ENCODE measurements at places on chromosomes 2 and 18. TPM values are rescaled to one million over a fixed set of nuclear protein-coding genes. Genes with fewer than 3 reads are reported as not detected.

DNA sequence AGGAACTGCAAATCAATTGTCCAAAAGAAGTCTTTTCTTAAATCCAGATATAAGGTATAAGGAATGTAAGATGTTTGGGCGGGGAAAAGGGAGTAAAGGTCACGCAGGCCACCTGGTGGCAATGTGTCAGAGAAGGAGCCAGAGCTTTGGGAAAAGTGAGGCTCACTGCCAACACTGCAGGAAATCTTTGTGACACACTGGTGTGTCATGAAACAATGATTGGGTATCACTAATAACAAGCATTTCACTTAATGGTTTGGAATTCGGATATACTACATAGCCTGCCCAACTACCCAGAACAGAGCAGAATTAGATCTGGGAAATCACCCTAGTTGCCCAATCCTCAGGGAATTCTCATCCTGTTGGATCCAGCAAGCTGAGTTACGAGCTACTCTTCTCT lies 61.0 kb downstream of the RBMS1 start:
- no peak for DNase-seq

GRCh38 chr2:46225150-46225625 lies 72.0 kb upstream of the EPAS1 start:
- DNase-seq: no peak

GRCh38 chr2:54052825-54053718 lies 62.3 kb upstream of the ACYP2 start:
- no peak for DNase-seq

GRCh38 chr2:29628862-29629261 lies 292.5 kb downstream of the ALK start:
- no peak for DNase-seq

GRCh38 chr2:173386738-173387065 lies 32.0 kb downstream of the CDCA7 start:
- no peak for DNase-seq

DNA sequence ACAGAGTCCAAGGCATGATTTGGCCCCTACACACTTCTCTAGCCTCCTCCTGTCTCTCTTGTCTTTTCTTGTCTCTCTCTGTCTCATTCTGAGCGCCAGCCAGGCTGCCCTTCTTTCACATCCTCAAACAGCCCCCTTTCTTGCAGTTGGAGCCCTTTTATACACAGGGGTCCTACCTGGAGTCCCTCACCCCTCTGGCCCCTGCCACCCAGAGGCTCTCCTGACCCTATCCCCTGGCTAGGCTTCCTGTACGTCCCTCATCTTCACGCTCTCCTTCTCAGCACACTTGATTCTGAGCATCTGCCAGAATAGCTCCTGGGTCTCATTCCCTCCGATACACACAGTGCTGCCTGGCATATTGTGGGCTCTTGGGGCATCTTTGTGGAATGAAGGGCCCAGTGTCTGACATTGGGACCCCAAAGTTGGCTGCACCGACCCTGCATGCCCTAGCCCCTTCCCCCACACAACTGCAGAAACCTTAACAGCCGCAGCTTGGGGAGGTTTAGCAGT lies 261.9 kb downstream of the DYSF start:
- peak; percentile 68 for DNase-seq

GRCh38 chr18:8301427-8302172 lies 307.6 kb upstream of the RAB12 start:
- DNase-seq: no peak

DNA sequence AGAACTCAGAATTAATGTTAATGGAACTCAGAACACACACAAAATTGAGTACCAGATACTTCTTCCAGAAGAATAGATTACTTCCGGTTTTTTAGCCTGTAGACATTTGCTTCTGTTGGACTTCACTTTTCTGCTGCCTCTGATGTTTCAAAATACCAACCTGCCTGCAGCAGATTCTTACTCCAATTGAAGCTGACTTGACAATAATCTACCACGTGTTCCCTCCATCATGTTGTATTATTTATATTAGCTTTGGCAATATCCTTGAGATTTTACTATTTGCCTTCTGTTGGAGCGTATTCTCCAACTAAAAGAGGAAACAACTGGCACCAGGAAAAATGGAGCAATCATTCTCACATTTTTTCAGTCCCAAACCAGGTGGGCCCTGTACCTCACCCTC lies 3.1 kb upstream of the GORASP2 start:
- no peak for DNase-seq

- no peak for DNase-seq
Observed at GRCh38 chr18:55539240-55539639, 48.8 kb downstream of the TCF4 start.

- DNase-seq: no peak
Observed at GRCh38 chr2:437756-438393, 150.0 kb upstream of the ALKAL2 start.

DNA sequence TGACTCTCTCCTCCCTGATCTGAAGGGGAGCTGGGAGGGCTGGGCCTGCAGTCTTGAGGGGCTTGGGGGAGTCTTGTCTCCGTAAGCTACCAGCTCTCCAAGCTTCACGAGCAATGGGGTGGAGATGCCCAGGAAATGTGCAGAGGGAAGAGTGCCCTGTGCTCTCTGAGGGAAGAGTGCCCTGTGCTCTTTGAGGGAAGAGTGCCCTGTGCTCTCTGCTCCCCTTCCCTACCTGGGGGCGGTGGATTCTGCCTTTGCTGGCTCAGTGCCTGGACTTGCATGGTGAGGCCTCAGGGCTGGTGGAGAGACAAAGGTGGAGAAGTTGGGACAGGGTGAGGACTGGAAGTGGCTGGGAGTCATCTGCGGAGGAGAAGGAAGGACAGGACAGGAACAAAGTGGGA lies 72.7 kb downstream of the TWIST2 start:
- DNase-seq: peak; percentile 74

DNA sequence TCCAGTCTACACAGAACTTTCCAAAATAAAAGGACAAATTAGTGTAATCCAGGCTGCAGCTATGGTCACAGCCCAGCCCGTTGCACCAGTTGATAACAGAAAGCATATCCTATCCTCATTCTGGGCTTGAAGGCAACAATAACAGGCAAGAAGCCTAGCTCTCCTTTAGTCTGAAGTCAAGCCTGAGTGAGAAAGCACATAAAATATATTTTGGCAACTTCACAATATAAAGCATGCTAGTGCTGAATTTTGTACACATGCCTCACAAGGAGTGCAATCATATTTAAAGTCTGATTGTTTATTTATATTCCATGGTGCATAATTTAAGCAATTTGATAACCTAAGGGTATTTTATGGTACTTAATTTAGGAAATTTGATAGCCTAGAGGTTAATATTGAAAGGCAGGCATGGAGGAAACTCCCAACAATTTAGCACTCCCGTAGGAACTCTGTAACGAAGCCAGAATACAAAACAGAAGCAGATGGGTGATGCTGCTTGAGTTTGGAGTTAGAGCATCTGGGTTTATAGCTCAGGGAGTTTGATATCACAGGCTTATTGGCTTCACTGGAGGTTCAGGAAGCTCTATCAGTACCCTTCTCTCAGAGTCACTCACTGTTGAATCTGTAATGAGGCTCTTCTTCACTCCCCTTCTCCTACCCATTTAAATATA lies 1199.1 kb upstream of the GYPC start:
- DNase-seq: no peak

GRCh38 chr2:63817382-63817781 lies 24.3 kb upstream of the UGP2 start:
- no peak for DNase-seq

Gene C2orf78
- total RNA-seq: not detected

Gene PAPOLG
- 10.7 TPM for total RNA-seq

Gene CCDC150
- 1.3 TPM for total RNA-seq

Gene FBXO48
- 1.5 TPM for total RNA-seq

Gene SLC9A4
- total RNA-seq: not detected

Gene NCL
- total RNA-seq: 512 TPM

Gene ACTG2
- total RNA-seq: 13.2 TPM

Gene HTR2B
- 2.2 TPM for total RNA-seq

All from mesenteric fat pad (tissue), 1 donor.